ENCODE measurements at places on chromosomes 5 and 9. TPM values are rescaled to one million over a fixed set of nuclear protein-coding genes. Genes with fewer than 3 reads are reported as not detected.

GRCh38 chr5:149254506-149254905 is 17.2 kb upstream of the AFAP1L1 start:
- no peak for DNase-seq

GRCh38 chr5:180604271-180604670 is 13.0 kb upstream of the SCGB3A1 start:
- no peak for DNase-seq

GRCh38 chr5:54741711-54742110 is 224.2 kb downstream of the SNX18 start:
- DNase-seq, result no peak

- no peak for DNase-seq
Observed at GRCh38 chr9:35711501-35712428, 20.2 kb downstream of the TLN1 start.

GRCh38 chr5:132334812-132335211 is 34.7 kb upstream of the SLC22A5 start:
- DNase-seq, result no peak

DNA sequence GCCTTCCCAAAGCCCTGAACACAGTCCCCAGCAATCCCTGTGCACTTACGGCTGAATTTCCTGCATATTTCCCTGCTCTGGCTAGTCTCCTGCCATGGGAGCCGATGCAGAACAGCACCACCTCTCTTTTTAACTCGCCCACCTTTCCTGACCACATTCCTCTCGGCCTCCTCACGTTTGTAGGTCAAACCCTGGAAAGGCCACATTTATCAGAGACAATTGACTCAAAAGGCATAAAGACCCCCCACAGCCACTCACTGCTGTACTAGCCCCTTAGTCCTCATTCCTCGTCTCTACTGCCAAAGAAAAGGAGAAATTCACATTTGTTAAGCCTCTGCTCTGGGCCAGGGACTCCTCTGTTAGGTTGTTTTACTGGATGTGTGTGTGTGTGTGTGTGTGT is 43.6 kb downstream of the ENC1 start:
- DNase-seq, result no peak

- DNase-seq, result no peak
Observed at GRCh38 chr5:100840370-100840769, 62.7 kb downstream of the ST8SIA4 start.

GRCh38 chr5:22590677-22591268 is 262.4 kb downstream of the CDH12 start:
- no peak for DNase-seq

DNA sequence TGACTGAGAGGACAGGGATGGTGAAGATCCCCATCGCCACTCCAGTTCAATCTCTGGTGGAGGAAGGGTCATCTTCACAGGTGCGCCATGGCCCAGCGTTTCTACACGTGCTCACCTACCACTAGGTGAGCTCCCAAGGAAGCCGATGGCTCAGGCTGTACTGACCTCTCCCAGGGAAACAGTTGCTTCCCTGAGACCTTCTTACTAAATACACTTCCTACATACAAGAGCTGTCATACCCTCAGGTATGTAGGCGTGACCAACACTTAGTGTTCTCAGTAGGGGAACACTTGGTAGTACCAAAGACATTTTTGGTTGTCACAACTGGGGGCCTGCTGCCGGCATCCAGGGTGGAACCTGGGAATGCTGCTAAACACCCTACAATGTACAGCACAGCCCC is 75.2 kb downstream of the TENT4A start:
- no peak for DNase-seq

- no peak for DNase-seq
Observed at GRCh38 chr5:72392326-72392733, 72.2 kb downstream of the PTCD2 start.

Gene CHSY3
- total RNA-seq, result 0.83 TPM

Gene MTAP
- total RNA-seq, result 15.1 TPM

Gene CAMK2A
- total RNA-seq, result not detected

Gene FBP2
- not detected for total RNA-seq

Gene ANKRD31
- total RNA-seq, result not detected

Gene MTRR
- 29.1 TPM for total RNA-seq

Gene PKN3
- total RNA-seq, result 7.6 TPM

All from left lobe of liver (tissue), 2 donors.